ENCODE measurements at places on chromosomes 6 and 20.

GRCh38 chr6:19231878-19232561 lies 605.1 kb upstream of the ID4 start:
- no peak for DNase-seq

DNA sequence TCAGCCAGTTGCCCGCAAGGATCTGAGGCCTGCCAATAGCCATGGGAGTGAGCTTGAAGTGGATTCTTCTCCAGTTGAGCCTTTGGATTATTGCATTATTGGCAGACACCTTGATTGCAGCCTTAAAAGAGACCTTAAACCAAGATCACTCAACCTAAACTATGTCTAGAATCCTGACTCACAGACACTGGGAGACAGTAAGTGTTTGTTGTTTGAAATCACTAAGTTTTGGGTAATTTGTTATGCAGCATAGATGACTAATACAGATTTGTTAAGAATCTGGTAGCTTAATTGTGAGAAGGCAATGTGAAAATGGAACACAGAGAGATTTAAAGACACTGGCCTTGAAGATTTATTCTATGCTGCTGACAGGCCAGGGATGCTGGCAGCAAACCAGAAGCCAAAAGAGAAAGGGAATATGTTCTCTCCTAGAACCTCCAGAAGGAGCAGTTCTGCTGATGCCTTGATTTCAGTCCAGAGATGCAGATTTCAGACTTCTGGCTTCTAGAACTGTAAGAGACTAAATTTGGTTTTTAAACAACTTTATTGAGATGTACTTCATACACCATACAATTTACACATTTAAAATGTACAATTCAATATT lies 17.6 kb downstream of the SIRPD start:
- no peak for DNase-seq

DNA sequence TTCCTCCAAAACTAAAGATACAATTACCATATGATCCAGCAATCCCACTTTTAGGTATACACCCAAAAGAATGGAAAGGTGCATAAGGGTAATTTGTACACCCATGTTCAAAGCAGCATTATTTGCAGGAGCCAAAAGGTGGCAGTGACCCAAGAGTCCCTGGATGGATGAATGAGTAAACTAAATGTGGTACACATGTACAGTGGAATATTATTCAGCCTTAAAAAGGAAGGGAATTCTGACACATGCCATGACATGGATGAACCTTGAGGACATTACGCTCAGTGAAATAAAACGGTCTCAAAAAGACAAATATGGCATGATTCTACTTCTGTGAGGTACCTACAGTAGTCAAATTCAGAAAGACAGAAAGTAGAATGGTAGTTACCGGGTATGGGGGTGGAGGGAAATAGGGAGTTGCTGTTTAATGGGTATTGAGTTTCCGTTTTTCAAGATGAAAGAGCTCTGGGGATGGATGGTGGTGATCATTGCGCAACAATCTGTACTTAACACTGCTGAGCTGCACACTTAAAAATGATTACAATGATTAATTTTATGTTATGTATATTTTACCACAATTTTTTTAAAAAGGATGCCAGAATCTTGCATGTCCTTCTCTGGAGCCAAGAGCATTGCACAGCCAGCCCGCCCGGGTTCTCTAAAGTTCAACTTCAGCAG lies 518.9 kb upstream of the JARID2 start:
- no peak for DNase-seq

DNA sequence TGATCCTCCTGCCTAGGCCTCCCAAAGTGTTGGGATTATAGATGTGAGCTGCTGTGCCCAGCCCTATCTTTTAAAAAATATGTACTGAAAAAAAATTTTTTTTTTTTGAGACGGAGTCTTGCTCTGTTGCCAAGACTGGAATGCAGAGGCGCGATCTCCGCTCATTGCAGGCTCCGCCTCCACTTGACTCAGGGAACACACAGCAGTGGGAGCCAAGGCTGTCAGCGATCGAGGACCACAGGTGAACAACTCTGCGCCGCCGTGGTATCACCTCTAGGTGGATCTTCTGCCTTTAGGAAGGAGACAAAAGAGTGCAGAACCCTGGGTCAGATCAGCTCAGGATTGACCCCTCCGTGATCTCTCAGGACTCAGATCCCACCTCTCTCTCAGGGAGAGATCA lies 13.7 kb downstream of the RAET1E start:
- DNase-seq, result no peak

DNA sequence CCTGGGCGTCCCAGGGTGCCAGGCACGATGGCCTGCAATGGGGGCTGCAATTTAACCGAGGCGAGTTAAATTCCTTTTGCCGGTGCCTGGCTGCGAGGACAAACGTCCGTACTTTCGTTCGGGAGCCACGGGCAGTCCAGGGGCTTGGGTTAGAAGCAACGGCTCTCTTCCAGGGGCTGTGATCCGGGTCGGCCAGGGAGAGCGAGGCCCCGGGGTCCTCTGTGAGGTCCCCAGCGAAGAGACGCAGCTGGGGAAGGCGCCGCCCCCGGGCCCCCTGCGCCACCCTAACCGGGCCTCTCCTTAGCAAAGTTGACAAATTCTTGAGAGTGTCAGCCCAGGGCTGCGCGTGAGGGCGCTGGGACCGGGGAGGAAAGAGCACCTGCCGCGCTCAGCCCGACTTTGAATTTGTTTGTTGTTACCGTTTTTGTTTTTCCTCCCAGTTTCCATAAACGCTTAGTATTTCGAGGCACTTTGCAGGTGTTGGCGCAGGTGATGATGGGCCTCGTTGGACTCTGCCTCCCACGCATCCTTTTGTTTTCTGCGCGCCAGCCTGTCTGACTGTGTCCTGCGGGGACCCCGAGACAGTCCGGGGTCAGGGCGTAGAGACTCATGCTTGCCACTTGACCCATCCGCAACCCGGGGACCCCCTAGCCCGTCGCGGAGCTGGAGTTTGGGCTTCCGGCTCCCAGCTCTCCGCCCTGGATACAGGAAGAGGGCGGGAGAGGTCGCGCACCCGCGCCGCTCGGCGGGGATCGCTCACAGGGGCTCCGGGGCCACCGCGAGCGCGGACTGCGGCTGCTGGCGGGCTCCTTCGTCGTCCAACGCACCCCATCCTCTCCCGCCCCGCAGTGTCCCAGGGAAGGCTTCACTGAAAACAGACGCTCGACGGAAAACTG lies 5.8 kb downstream of the OLIG3 start:
- DNase-seq, result no peak

DNA sequence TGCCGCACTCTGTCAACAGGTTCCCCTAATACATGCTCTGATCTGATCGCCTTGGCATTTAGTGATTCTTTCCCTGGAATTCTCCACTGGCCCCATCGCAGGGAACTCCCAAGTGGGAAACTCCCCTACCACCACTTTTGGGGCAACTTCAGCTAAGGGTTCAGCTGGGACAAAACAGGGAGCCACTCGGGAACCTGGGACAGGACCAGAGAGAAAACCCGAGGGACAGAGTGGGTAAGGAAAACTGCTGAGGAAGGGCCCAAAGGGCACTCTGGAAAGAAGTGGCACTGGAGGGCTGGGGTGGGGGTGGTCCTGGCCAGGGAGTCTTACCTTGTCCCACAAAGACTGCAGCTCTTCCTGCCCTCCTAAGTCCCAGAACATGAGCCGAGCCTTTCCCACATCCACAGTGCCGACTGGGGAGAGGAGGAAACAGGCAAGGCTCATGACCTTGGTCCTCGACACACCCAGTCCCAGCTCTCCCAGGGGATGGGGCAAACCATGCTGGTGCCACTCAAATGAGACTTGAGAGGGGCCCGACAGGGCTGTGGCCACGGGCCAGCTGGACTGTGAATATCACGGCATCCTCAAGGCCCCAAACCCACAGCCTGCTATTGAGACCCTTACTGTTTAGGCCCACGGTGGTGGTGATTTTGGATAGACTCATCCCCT lies 1.6 kb downstream of the ARFRP1 start:
- DNase-seq, result no peak

DNA sequence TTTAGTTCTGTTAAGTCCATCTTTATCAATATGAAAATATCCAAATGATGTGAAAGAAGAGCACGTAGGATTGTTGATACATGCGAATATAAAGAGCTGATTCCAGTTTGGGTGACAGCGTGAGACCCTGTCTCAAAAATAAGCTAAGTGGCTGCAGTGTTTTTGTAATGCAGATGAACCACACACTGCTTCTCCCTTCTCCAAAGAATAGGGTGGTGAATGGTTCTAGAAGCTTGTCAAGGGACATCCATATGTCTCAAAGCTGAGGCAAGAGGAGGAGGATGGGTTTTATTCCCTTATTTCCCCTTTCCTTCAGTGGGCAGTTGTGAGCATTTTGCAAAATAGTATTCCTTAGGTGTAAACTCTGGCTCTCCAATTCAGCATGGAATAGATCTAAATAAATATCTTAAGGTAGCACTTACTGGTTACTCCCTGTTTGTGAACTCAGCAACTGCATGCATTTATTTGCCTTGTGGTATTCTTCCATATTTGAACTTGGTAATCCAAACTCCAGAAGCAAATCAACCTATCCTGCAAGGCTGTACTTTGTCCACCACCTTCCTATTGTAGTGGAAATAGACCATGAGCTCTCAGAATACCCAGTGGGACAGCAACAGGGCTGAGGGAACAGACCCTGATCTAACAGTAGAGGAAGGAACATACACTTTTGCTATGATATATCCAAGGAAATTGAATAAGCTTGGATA lies 38.0 kb downstream of the XRN2 start:
- no peak for DNase-seq

GRCh38 chr20:47389867-47390347 lies 33.4 kb upstream of the ZMYND8 start:
- no peak for DNase-seq

GRCh38 chr20:48841875-48842529 lies 14.2 kb upstream of the PREX1 start:
- DNase-seq, result no peak

GRCh38 chr6:19921786-19922185 lies 84.6 kb downstream of the ID4 start:
- no peak for DNase-seq

DNA sequence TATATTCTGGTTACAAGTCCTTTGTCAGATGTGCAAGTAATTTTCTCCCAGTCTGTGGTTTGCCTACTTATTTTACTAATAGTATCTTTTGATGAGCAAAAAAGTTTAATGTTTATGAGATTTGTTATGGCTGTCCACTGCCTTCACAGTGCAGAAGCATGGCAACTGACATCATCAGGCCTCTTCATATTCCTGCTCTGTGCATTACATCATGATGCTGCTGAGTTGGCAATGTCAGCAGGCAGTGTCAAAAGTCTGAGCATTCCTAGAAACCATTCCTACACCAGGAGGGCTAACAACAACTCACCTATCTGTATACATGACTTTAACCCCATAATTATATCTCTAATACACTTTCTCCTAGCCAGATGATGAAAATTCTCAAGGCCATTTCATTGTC lies 10.8 kb upstream of the OR2B2 start:
- DNase-seq, result no peak

DNA sequence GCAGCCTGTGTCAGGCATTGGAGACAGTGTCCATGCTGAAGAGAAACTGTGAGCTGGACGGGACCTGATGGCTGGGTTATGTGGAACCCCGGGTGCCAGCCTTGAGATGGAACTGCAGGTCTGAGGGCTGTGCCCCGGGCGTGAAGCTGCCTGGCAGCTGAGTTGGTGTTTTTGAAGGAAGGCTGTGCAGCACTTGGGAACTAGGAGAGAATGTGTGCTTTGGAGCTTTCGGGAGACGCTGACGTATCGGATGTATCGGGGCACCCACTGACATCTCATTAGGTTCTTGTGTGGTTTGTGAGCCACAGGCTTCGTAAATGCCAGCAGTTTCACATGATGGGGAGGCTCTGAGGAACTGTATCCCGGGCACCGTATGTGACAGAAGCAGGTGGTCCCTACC lies 2.2 kb downstream of the DLGAP4 start:
- no peak for DNase-seq

GRCh38 chr6:153852034-153852433 lies 187.0 kb upstream of the OPRM1 start:
- no peak for DNase-seq

DNA sequence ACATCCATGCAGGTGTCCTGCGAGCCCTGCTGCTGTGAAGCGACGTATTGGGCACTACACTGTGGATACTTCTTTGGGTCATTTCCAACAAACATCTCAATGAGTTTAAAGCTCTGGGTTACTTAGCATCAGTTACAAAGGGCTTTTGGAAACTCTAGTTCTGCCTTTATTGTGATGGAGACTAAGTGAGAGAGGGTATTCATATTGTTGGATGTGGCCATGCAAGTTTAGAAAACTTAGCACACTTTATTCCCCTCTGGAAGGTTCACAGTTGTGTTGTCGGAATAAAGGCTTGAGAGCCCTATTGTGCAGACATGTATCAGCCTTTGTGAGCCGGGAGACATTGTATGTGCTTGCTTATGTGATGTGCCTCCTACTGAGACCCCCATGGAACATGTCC lies 22.1 kb downstream of the DUSP22 start:
- DNase-seq, result no peak

GRCh38 chr6:44650495-44650894 lies 263.0 kb downstream of the CDC5L start:
- DNase-seq, result no peak

DNA sequence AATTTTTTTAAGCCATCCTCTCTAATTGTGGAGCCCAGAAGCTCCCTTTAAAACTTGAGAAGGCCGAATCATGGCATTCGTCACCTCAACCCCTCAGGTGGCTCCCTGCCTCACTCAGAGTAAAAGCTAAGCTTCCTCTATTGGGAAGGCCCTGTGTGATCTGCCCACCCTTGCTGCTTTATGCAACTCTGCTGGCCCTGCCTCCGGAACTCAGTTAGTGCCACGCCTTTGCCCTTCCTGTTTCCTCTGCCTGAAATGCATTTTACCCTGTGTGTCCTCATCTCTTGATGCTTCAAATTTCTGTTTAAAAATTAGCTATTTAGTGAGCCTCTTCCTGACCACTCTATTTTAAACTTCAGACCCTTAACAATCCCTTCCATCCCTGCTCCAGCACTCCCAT lies 5.7 kb downstream of the PACRG start:
- DNase-seq, result no peak

DNA sequence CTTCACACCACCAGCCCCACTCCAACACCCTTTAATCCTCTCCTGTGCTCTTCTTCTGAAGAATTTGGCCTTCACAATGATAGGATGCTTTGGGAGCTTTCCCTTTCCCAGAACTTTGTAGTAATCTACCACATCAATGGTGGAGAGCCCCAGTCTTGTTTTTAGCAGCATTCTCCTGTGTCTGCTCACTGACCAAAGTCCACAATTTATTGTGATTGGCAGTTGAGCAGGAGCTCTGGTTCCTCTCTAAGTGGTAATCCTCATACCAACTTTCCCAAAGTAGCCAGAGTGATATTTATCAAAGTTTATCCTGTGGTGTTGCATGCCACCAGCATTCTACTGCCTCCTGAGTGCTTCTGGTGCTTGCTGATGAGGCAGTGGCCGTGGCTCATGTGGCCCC lies 29.0 kb upstream of the OPN5 start:
- no peak for DNase-seq

DNA sequence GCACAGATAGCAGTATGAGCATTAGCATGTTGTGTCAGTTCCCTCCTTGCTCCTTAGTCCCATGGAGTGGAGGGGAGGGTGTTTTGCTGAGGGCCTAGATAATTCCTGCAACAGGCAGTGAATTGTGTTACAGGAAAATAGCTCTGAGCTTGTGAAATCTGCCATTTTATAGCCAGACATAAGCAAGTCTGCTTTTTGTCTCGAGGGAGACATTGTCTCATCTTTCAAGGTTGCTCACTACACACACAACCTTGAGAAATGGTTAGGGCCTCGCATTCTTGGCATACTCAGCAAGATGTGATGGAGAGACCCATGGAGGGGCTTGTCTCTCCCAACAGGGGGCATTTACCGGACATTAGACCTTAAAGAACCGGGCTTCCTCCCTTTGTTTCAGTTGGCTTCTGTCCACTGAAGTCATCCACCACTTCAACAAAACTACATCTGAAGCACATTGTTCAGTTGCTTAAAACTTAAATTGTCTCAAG lies 108.0 kb upstream of the FOXO3 start:
- no peak for DNase-seq
